ENCODE measurements at places on chromosomes 5 and 9.
A peak's percentile ranks its signal among the peaks of the same experiment; 100 is the strongest.

DNA sequence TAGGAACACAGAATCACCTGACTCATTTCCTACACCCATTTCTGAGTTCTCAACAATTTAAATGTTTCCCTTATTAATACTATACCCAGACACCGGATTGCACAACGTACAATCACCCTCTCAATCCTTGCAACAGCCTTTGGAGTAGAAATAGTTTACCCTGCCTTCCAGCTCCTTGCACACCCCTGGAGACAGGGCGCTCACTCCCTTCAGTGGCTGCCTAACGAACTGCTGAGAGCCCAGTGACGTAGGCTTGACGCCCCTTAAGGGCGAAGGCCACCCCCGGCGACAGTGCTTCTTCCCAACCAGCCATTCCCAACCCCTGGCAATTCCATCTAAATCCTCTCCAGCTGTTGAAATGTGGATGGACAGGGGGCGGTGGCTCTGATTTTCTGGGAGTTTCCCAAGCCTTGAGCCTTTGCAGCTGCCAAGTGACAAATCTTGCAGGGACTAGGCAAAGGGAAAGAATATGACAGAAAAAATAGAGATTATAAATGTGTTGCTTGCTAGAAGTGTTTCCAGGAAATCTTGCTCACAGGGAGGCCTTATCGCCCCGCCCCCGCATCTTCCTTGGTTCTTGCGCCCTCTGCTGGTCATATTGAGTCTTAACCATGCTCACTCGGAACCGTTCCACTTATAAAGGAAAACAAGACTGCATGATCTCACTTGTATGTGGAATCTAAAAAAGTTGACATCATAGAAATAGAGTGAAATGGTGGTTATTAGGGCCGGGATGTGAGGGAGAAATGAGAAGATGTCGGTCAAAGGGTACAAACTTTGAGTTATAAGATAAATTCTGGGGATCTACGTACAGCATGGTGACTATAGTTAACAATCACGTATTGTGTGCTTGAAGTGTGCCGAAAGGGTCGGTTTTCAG lies 7.6 kb upstream of the BARX1 start:
- ATAC-seq: peak; percentile 76

GRCh38 chr5:102818934-102819333 lies 63.8 kb downstream of the PAM start:
- no peak for ATAC-seq

- ATAC-seq: no peak
Observed at GRCh38 chr9:13690595-13690994, 411.1 kb upstream of the MPDZ start.

GRCh38 chr5:143495821-143496275 lies 92.4 kb upstream of the NR3C1 start:
- ATAC-seq: no peak

DNA sequence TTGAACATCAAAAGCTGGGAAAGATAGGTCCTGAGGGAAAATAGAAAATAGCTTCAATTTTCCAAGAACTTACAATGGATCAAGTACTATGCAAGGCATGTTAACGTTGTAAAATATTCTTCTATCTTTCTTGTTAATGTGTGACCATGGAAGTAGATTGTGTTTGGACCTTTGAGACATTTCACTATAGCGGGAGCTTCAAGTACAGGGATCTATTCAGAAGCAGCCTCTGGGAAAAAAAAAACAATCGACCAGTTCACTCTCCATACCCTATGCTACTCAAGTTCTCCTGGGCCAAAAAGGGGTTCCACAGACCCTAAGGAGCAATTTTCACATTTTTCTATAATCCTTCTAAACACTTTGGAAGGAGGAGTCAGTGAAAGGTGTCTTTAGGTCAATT lies 54.1 kb upstream of the ATP10B start:
- no peak for ATAC-seq

GRCh38 chr9:5042661-5043178 lies 57.6 kb downstream of the JAK2 start:
- ATAC-seq: no peak

Measured in activated T-helper 17 cell treated with anti-CD3 and anti-CD28 coated beads, Interleukin-2, amount 50 U/mL, for 72 hours (primary cell).